Muscle of back (tissue), 13 donors: ENCODE measurements at places on chromosomes 16 and 17. TPM values are rescaled to one million over a fixed set of nuclear protein-coding genes. Genes with fewer than 3 reads are reported as not detected.

- no peak for DNase-seq
These were observed 5.3 kb downstream of the ST3GAL2 start for GRCh38 chr16:70433458-70434103.

DNA sequence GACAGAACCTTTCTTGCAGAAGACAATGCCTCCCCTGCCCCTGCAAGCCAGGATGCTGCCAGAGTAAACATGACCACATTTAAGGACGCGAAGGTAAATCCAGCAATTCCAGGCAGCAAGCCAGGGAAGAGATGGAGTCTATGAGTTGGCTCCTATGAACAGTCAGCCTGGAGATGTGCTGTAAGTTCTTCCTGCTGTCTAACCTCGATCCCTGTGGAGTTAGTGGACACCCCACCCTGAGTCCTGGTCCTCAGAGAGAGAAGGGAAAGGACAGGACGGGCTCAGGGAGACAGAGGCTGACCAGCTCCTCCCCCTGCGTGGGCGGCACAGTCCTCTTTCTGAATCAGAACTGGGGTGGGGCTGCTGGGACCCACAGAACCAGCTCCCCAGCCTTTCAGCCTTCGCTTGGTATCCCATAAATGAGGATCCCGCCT, 24.9 kb downstream of the CDC42EP4 start:
- DNase-seq: no peak

The NUPR1 gene
- polyA plus RNA-seq: 33.1 TPM

The PRDM7 gene
- polyA plus RNA-seq: 0.11 TPM

DNA sequence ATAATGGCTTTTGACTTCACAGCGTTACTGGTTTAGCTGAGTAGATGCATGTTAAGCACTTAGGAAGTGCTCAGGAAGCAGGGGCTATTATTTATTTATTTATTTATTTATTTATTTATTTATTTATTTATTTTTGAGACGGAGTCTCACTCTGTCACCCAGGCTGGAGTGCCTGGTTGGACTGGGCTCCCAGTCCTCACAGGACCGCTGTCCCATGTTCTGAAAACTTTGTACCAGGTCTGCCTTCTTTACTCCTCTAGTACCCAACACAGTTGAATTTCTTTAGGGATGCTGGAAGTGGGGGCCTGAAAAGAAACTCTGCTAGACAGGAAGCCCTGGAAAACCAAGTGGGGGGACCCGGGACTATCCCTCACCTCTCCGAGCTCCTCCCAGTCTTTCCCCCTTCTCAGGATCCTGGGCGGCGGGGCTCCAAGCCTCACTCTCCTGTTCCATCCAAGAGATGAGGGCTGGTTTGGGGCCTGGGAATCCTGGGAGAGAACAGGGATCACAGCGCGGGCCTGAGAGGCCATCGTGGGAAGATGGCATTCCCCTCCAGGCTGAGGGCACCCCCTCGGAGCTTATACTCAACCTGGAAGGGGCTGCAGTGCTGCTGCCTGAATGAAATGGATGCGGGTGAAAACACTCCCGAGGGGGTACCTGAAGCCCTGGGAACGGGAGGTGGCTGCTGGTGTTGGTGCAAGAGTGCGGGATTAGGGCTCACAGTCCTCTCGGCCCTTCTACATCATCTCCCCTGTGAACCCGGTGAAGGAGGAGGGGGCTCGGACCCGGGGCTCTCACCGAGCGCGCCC, 674 bp downstream of the ZNF688 start:
- DNase-seq: peak; percentile 43

The USP36 gene
- 25.0 TPM for polyA plus RNA-seq

- DNase-seq: no peak
These were observed 368.6 kb downstream of the CDH13 start for GRCh38 chr16:82995286-82995923.

DNA sequence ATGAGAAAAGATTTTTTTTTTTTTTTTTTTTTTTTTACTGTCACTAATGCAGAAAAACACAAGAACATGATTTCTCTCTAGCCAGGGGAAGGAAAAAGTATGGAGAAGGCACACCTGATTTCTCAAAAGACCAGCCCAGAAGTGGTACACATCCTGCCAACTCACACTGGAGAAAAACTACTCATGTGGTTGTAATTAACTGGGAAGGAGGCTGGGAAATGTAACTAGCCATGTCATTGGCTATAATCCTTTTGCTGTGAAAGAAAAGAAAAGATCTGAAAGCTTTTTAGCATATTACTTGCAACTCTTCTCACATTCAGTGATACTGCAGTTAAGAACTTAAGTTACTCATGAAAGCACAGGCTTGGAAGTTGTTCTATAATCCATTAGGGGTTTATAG, 195.9 kb upstream of the PMFBP1 start:
- DNase-seq: no peak

GRCh38 chr16:50880926-50881325, 139.0 kb downstream of the CYLD start:
- no peak for DNase-seq

DNA sequence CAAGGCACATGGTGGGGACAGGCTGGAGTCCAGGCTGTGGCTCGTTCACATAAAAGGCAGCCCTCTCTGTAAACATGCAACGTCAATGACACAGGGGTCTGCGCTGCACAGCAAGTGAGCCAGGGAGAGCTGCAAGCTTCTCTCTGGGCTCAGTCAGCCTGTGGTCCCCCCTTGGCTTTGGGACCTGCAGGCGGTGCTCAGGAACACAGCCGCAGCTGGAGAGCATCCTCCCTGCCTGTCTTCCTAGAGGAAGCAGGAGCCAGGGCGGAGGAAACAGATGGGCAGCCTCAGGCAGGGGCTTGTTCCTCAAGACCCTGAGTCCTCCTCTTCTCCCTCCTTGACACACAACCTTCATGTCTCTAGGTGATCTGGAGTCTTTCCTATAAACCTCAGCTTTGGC, 228.0 kb downstream of the C16orf78 start:
- no peak for DNase-seq

DNA sequence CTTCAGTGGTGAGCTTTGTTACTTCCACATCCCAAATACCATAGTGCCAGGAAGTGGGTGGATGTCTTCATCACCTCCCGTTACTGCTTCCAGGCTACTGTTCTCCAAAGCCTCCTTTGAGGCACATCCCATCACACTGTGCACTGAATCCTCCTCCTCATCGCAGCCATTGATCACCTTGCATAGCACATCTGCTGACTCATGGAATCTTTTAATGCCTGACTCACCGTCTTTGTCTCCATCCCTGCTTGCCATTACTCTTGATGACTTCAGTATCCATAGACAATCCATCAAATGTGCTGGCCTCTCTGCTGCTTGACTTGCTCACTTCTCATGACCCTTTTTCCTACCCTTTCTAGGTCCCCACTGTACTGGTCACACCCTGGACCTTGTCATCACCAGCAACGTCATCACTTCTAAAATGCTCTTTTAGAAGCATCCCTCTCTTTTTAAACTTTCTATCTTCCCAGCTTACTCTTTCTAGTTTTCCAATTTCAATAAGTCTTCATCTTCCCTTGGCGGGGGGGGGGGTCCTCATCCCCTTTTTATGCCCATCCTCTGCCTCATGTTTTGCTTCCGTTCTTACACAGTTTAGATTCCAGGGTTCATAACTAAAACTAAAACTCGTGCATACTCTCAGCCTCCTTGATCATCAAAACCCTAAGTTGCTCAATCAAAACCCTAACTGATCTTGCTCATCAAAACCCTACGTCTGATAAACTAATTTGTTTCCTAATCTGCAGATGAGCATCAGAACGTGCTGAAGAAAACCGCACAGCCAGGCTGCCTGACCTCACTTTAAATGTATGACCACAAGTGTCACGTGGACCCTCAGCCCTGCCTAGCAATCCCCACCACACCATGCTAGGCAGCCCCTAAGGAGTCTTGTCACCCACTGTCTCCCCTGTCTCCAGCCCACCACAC, 289.7 kb upstream of the ZFHX3 start:
- no peak for DNase-seq

- peak; percentile 14 for DNase-seq
These were observed 163.5 kb downstream of the CCT6B start for GRCh38 chr17:34797720-34798119.

- DNase-seq: no peak
These were observed 13.0 kb upstream of the DHRS11 start for GRCh38 chr17:36578671-36579070.

The TBC1D3H gene
- not detected for polyA plus RNA-seq

The LRRC75A gene
- polyA plus RNA-seq: 8.0 TPM

DNA sequence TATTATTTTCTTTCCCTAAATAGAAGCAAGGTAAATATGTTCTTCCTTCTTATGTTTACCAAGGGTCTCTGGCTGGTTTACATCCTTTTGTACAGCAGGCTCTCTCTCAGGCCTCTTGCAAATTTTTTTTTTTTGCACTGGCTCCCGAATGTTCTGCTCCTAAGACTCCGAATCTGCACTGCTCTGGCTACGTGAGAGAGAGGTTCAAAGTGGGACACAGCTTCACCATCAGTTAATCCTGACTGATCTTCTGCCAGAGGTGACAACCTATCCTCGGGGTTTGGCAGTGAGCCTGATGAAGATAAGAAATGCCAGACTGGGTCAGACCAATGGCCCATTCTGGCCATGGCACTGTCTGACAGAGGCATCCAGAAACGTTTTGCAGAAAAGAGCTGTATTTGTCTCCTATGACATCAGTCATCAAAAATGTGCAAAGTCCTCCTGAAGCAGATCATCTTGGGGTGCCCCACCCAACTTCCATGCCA, 136.9 kb downstream of the GRIN2A start:
- no peak for DNase-seq

GRCh38 chr16:2002406-2003230, 7.0 kb downstream of the ZNF598 start:
- no peak for DNase-seq

GRCh38 chr17:6097005-6097279, 26.8 kb downstream of the WSCD1 start:
- DNase-seq: no peak

GRCh38 chr16:4869147-4869805, 22.0 kb downstream of the UBN1 start:
- no peak for DNase-seq

The KRTAP2-1 gene
- not detected for polyA plus RNA-seq

The TMEM238L gene
- not detected for polyA plus RNA-seq

DNA sequence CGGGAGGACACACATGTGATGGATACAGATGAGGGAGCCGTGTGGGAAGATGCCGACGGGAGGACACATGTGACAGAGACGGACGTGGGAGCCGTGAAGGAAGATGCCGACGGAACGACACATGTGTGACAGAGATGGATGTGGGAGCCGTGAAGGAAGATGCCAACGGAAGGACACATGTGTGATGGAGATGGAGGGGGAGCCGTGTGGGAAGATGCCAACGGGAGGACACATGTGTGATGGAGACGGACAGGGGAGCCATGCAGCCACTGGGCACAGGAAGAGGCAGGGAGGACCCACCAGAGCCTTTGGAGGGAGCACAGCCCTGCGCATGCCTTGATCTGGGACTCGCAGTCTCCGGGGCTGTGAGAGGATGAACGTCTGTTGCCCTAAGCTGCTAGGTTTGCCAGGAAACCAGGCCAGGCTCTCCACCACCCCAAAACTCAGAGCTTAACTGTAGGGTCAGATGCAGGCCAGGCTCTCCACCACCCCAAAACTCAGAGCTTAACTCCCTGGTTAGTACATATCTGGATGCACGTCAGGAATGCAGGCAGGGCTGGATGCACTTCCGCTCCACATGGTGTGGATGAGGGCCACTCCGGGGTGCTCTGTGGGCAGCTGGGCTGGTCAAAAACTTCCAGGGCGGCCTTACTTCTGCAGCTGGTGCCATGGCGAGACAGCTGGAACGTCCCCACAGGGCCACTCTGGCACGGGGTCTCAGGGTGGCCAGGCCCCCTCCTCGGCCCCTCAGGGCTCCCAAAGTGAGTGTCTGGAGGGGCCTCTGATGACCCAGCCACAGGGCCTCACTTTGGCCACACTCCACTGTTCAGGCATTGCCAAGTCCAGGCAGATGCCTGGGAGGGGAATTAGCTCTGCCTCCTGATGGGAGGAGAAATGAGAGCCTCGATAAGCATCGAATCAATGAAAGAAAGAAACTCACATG, 47.7 kb upstream of the ZNF469 start:
- no peak for DNase-seq

- DNase-seq: no peak
These were observed 7.2 kb downstream of the DLX3 start for GRCh38 chr17:49987681-49988441.

The SLC2A4 gene
- 24.7 TPM for polyA plus RNA-seq

- peak; percentile 11 for DNase-seq
These were observed 206.2 kb downstream of the PRKCB start for GRCh38 chr16:24041834-24042631.

The CTRB2 gene
- 0.27 TPM for polyA plus RNA-seq

DNA sequence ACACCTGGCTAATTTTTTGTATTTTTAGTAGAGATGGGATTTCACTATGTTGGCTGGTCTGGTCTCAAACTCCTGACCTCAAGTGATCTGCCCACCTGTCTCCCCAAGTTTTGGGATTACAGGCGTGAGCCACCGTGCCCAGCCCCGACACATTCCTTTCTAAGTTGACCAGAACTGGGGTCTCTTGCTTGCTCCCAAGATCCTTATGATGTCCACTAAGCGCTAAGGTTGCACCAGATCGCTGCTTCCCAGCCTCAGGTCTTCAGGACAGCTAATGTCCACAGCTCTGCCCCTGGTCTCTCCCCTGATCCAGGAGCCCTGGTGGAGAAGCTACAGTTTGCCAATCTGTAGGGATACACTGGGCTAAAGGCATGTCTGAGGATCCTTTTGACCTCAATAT, 29.5 kb downstream of the NSMCE1 start:
- DNase-seq: no peak

- DNase-seq: peak; percentile 83
These were observed 1.2 kb upstream of the CCDC42 start for GRCh38 chr17:8745586-8746500.

GRCh38 chr17:66655861-66656260, 179.1 kb upstream of the CACNG5 start:
- DNase-seq: no peak
